ENCODE measurements at places on chromosomes 5 and 9.

DNA sequence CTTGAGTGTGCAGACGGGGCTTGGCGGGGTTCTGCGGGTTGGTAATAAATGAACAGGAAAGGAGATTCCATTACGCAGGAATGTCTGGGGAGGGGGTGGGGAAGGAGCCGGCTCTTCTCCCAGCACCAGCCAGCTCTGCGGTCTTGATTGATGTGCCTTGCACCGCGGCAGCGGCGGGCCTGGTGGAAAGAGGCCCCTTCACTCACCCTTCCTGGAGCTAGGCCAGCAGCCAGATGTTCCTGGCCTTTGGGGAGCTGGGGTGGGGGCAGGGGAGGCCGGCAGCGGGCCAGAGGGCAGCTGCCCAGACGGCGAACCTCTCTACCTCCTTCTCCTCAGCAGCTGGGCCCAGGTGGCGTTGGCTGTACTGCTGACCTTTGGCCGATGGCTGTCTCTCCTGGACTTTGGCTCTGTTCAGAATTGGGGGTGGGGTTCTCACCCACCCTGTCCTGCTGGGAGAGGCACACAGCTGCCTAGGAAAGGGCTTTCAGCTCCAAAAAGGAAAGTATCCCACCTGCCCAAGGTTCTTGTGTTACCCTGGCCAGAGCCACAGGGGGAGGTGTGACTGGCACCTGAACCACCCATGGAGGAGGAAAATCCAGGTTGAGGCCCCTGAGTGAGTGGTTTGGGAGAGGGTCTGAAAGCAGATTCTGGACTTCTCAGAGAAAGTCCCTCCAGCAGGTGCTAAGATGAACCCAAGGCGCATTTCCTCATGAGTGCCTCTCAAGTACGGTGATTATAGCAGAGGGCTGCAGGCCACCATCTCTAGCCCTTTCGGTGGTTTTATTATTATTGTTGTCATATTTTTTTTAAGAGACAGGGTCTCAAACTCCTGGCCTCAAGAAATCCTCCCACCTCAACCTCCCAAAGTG lies 58.0 kb upstream of the SYNPO start:
- no peak for DNase-seq

- DNase-seq: no peak
Observed at GRCh38 chr9:105632807-105633206, 29.4 kb upstream of the TAL2 start.

GRCh38 chr5:106205916-106206571 lies 1464.7 kb downstream of the EFNA5 start:
- no peak for DNase-seq

DNA sequence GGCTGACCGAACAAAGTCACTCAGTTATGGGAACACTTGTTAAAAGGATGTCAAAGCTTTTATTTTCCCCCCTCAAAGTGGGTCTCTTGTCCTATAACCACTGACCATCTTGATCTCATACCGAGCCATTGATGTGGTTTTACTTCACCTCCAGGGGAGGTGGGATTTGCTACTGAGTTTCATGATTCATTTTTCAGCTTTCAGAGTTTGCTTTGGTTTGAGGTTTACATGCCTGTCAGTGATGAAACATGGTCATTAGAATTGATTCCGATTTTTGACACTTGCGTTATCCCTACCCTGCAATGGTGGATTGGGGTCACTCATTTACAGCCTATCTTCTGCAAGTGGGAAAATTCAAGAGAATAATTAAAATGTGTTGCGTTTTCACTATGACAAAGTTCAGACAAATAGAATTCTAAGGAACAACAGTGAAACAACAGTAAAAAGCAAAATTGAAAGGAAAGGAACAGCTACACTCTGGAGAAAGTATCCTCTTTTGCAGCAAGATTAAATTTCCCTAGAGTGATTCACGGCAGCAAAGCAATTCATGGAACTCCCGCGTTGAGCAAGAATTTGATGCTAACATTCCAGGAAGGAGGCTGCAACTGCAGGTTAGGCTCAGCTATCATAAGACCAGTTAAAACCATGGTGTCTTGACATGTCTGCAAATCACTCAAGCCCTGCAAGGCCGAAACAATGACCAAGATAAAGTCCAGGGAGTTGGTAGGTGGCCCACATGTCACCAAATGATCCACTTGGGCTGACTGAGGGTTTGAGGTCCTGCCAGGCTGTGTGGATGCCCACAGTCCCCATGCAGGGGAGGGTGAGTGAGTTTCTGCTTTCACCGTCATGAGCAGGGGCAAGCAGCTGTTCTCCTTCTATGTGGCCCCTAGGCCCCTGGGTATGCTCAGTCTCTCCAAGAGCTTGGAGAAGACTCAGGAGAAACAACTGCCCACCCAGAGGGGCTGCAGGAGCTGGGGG lies 9.4 kb downstream of the GADD45G start:
- DNase-seq: no peak

GRCh38 chr5:122129306-122129705 lies at the start of gene ZNF474:
TSS of gene ZNF474 (plus strand) at chr5:122129546. CDS start at chr5:122151991, 22,445 bp downstream.
- DNase-seq: no peak

- DNase-seq: no peak
Observed at GRCh38 chr9:18396102-18396728, 77.7 kb upstream of the ADAMTSL1 start.

DNA sequence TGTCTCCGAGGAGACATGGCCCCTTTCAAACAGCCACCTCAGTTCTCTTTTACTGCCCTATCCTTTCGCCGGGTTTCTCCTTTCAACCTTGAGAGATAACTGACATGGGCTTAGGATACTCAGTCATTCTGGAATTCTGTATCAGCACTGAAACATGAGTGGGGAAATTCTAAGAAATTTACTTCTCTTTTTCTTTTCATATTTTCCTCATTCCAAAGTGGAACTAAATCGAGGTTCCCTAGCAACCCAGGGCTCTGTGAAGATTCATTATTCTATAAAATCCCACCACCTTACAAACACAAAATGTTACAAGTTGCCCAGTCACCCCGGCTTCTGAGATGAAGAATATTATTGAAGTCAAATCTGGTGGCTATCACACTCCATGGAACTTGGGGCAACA lies 319.2 kb downstream of the ENC1 start:
- DNase-seq: no peak

DNA sequence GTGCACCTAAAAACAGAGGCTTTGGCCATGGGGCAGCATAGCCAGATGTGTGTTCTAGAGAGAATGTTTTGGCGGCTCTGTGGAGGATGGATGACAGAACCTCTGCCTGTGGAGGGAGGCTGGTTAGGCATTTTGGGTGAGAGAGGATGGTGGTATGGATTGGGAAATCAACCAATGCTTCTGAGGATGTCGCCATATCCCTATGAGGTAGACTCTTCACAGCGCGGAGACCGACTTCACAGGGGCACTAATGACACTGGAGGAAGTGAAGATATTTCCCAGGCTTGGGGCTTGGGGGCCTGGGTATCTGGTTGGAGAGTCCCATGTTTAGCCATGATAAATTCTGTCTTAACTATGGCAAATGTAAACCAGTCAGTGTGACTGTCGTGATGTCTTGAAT lies 140.6 kb upstream of the KLF4 start:
- no peak for DNase-seq

- DNase-seq: peak; percentile 60
Observed at GRCh38 chr5:100904259-100904861, 1.3 kb upstream of the ST8SIA4 start.

DNA sequence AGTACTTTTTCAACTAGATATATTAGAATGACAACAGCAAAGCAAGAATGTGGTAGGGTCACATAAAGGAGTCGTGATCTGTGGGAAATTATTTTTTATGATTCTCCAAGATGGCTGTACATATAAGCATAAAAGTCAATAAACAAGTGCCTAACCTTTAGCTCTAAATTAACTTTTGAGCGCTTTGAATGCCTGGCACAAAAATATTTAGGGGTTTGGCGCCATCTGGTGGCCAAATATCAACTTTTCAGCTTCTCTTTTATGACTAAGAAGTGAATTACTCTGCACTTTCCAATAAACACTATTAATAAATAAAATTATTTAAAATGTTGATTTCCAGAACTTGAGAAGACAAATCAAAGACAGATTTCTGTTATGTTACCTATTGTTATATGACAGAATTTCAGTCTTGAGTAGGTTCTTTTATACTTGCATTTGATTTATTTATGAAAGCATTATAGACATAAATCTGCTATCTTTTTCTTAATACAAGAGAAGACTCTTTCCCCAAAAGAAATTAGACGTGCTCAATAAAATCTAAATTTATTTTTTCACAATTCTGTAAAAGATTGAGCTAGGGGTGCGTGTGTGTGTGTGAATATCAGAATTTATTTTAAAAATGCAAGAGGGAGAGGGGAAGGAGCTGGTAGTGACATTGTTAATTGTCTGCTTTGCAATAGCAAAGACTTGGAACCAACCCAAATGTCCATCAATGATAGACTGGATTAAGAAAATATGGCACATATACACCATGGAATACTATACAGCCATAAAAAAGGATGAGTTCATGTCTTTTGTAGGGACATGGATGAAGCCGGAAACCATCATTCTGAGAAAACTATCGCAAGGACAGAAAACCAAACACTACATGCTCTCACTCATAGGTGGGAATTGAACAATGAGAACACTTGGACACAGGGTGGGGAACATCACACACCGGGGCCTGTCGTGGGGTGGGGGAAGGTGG lies 36.7 kb upstream of the ARRDC3 start:
- DNase-seq: peak; percentile 43

- DNase-seq: no peak
Observed at GRCh38 chr5:75046366-75047142, 5.8 kb downstream of the GCNT4 start.

GRCh38 chr5:1913578-1913977 lies 30.9 kb upstream of the IRX4 start:
- no peak for DNase-seq

DNA sequence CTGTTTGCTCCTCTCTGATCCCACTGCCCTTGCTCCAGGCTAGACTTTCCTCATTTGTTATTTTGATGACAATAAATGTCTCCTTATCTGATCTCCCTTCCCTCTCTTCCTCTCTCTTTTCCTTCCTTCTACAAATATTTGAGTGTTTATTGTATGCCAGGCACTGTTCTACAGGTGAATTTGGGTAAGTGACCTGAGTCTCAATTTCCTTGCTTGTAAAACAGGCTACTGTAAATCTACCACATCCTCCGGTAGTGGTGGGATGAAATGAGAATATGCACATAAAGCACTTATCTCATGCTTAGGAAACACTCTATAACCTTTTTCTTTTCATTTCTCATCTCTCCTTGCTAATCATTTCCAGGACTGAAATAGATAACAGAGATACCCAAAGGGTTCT lies 86.4 kb downstream of the HMHB1 start:
- no peak for DNase-seq

- DNase-seq: peak; percentile 79
Observed at GRCh38 chr9:122931226-122932121, at the start of gene ZBTB26. TSS of gene ZBTB26 (minus strand) at chr9:122931512. CDS start at chr9:122919934, 11,578 bp downstream.

DNA sequence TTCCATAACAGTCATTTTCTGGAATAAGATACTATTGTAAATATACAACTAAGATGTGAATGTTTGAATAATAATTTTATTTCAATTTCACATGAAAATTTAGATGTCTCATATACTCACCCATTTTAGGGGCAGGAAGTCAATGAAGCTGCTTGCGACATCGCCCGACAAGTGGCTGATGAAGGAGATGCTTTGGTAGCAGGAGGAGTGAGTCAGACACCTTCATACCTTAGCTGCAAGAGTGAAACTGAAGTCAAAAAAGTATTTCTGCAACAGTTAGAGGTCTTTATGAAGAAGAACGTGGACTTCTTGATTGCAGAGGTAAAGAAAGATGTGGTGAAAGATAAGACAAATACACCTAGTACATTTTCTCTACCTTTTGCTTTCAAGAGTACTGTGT lies 8.6 kb downstream of the BHMT start:
- no peak for DNase-seq

DNA sequence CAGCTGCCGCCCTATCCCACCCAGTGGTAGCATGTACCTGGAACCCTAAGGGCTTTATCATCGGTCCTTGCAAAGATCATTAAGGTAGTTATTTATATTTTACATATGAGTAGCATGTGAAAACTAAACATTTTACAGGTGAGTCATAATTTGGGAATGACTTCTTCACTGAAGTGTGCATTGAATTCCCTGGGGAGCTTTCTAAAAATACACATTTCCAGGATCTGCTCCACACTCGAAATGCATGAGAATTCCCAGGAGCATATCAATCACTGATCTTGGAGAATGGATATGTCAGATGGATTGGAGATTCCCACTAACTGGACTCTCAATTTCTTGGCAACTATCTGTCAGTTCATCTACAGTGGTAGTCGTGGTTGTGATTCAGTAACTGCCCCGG lies 717.5 kb downstream of the IRX1 start:
- DNase-seq: no peak

DNA sequence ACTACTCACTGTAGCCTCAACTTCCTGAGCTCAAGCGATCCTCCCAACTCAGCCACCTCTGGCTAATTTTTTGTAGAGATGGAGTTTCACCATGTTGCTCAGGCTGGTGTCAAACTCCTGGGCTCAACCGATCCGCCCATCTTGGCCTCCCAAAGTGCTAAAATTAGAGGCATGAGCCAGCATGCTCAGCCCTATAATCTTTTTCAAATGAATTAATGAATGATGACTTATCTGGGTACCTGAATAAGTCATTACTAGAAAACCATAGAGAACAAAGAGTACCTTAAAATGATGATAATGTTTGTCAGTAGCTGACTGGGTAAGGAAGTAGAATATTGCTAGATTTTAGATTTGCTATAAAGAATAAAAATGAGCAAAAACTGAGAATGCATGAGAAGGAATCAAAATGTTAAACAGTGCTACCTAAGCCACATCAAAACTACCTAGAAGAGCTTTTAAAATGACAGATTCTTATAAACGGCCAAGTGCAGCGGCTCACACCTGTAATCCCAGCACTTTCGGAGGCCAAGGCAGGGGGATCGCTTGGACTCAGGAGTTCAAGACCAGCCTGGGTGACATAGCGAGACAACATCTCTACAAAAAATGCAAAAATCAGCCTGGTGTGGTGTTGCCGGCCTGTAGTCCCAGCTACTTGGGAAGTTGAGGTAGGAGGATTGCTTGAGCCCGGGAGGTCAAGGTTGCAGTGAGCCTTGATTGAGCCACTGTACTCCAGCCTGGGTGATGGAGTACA lies 13.6 kb downstream of the FNBP1 start:
- DNase-seq: no peak

DNA sequence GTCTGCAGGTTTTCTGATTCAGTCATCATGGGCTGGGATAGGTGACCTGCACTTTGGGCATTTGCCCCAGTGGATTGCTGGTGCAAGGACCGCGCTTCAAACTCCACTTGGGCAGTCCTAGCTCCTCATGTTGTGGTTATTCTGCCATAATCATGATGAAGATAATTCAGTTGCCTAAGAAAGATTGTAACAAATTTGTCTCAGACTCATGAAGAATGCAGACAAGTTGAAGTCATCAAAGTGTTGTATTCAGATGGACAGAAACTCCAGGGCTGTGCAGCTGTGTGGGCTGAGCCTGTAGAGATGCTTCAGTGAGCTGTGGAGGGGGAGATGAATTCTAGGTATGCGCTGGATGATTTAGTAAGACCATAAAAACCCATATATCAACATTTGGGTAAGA lies 38.5 kb downstream of the TARS1 start:
- no peak for DNase-seq

DNA sequence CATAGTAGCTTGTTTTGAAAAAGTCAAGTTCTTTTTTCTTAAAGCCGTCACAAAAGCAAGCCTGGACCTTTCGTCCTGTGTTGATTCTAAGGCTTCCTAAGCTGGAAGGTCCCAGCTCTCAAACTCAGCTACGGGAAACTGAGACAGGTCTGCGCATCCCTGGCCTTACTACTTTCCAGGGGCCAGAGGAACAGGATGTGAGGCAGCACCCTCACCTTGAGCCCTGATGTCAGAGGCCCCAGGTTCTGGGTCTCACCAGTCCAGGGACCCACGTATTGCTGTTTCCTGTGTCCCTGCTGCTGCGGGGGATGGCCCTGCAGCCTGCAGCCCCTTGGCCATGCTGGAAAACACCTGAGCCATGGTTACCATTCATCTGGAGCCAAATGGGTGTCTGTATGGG lies 123.9 kb downstream of the COL23A1 start:
- no peak for DNase-seq

Measured in activated T-helper 2 cell treated with anti-CD3 and anti-CD28 coated beads, Interferon-gamma antibody, Interleukin-2, Interleukin-4, amounts not matched to agents 10 μg/mL and 5 μg/mL and 100 μg/mL, durations not matched to agents 14 hours and 24 hours and 36 hours (primary cell).